Foreskin keratinocyte (primary cell): ENCODE measurements at places on chromosomes 11 and 22. TPM values are rescaled to one million over a fixed set of nuclear protein-coding genes. Genes with fewer than 3 reads are reported as not detected.

Gene TUBA8
- polyA plus RNA-seq = 0.45 TPM in 2 replicates

Gene PANX3
- polyA plus RNA-seq = not detected in 2 replicates

Gene CHEK2
- polyA plus RNA-seq = 20.4 and 25.2 TPM in 2 replicates

Gene SC5D
- 38.7 and 53.9 TPM in 2 replicates for polyA plus RNA-seq

Gene ADAMTS8
- polyA plus RNA-seq = not detected in 2 replicates

Gene IGSF9B
- polyA plus RNA-seq = 0.29 and 0.73 TPM in 2 replicates

Gene TMEM223
- 21.6 and 21.9 TPM in 2 replicates for polyA plus RNA-seq

Gene SCUBE2
- polyA plus RNA-seq = 1.3 and 2.8 TPM in 2 replicates

Gene RIMBP3C
- polyA plus RNA-seq = 0.01 and 0.02 TPM in 2 replicates

Gene KCNK4
- polyA plus RNA-seq = 0.03 and 0.06 TPM in 2 replicates

Gene CARD10
- 112 and 115 TPM in 2 replicates for polyA plus RNA-seq

Gene TESMIN
- 5.2 and 6.5 TPM in 2 replicates for polyA plus RNA-seq

Gene SHISAL1
- polyA plus RNA-seq = 0.01 TPM in 1 of 2 replicates, not detected in the other

Gene VPREB1
- not detected in 2 replicates for polyA plus RNA-seq

Gene EMID1
- polyA plus RNA-seq = not detected in 2 replicates

Gene ALX4
- not detected in 2 replicates for polyA plus RNA-seq

Gene MS4A3
- not detected in 2 replicates for polyA plus RNA-seq
